ENCODE measurements at places on chromosomes 12 and 14.

- DNase-seq, result no peak
Measured at GRCh38 chr12:110641521-110641920, 27.6 kb downstream of the TCTN1 start.

DNA sequence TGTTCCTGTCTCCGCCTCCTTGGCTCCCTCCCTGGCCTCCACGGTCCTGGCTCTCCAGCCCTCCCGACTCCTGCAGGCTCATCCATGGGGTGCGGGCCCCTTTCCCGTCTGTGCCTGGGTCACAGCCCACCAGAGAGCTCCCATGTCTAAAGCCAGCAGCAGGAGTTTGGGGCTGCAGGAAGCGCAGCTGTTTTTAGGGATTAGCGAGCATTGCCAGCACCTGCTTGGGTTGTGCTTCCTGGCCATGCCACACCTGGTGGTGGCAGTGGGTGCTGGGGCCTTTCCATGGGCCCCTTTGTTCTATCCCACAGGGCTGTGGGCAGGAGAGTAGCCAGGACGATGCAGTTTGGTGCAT lies 64.7 kb downstream of the KIF26A start:
- no peak for DNase-seq

DNA sequence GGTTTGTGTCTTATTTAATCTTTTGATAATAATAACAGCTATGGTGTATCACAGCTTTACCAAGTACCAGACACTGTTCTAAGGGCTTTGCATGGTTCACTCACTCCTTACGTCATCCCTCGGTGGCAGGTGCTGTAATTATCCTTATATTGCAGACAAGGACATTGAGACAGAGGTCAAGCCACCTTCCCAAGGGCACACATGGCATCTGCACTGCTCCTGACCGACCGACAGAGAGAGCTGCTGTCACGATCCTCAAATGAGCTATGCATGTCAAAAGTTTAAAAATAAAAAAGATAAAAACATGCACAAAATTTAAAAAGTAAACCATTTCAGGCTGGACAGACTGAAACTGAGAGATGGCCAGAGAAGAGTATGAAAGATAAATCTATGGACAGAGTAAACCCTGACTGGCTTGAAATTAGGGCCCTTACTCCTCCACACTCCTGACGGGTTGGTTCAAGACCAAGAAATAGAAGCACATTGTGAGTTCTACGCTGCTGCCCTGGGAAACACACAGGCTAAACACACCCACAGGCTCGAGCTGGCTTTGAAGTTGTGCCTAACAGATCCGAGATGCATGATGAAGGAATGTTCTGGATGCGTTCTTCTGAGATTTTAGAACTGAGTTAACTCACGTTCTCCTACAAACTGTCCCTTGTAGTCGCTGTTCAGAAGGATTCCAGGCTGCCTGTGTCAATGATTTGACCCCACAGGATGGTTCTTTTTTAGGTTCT lies 268.7 kb downstream of the ZFP36L1 start:
- no peak for DNase-seq

DNA sequence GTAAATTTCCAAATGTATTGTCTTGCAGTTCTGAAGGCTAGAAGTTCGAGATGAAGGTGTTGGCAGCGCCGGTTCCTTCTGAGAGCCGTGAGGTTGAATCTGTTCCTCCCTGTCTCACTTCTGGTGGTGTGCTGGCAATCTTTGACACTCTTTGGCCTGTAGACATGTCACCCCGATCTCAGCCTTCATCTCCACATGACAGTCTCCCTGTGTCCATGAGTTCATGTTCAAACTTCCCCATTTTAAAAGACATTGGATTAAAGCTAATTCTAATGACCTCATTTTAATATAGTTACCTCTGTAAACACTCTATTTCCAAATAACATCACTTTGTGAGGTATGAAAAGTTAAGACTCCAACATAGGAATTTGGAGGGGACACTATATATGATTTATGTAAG lies 4.1 kb upstream of the RBM19 start:
- DNase-seq, result no peak

DNA sequence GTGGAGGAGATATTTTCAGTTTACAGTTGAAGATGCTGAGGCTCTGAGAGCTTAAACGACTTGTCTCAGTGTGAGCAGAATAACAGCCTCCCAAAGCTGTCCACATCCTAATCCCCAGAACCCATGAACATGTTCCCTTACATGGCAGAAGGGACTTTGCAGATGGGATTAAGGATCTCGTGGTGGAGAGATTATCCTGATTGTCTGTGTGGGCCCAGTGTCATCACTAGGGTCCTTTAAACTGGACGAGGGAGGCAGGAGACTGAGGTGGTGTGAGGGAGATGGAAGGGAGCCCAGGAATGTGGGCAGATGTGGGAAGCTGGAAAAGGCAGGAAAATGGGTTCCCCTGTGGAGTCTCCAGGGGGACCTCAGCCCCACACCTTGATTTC lies 9.6 kb upstream of the KRT80 start:
- no peak for DNase-seq

- peak; percentile 85 for DNase-seq
Measured at GRCh38 chr14:91417120-91417982, at the start of gene CCDC88C. CCDC88C (minus strand) TSS chr14:91417820; CDS start chr14:91417690, 130 bp downstream.

DNA sequence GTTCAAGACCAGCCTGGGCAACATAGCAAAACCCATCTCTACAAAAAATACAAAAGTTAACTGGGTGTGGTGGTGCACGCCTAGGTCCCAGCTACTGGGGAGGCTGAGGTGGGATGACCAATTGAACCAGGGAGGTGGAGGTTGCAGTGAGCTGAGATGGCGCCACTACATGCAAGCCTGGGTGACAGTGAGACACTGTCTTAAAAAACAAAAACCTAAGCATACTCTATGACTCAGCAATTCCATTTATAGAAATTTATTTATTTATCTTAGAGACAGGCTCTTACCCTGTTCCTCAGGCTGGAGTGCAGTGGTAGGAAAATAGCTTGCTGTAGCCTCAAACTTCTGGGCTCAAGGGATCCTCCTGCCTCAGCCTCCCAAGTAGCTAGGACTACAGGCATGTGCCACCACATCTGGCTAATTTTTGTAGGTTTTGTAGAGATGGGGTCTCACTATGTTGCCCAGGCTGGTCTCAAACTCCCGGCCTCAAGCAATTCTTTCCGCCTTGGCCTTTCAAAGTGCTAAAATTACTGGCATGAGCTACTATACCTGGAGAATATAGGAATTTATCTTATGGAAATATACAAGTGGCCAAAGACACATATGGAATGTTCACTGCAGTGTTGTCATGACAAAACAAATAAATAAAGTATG lies 43.3 kb downstream of the NCKAP5L start:
- DNase-seq, result no peak

GRCh38 chr14:101730626-101731186 lies 30.8 kb upstream of the PPP2R5C start:
- DNase-seq, result no peak

- DNase-seq, result no peak
Measured at GRCh38 chr14:102056694-102057442, 30.0 kb downstream of the HSP90AA1 start.

GRCh38 chr14:77025744-77026165 lies 2.8 kb downstream of the IRF2BPL start:
- DNase-seq, result no peak

- no peak for DNase-seq
Measured at GRCh38 chr14:21073921-21074320, 3.8 kb downstream of the ARHGEF40 start.

DNA sequence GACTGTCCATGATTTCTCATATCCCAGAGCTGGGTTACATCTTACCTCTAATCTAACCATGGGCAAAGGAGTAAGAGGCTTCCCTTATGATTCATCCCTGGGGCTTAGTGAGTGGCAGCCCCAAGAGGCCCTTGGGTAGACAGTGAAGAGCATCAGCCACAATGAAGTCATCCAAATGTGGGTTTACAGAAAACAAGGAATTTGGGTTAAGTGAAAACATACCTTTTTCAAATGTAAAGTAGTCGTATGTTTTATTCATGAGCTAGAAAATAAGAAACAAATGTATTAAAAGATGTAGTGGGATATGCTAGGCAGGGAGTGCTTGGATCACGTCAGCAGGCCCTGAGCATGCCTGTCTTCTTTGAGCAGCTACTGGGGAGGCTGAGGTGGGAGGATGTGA lies 54.0 kb upstream of the ELK3 start:
- no peak for DNase-seq

GRCh38 chr14:36767603-36768281 lies 106.1 kb downstream of the PAX9 start:
- no peak for DNase-seq

DNA sequence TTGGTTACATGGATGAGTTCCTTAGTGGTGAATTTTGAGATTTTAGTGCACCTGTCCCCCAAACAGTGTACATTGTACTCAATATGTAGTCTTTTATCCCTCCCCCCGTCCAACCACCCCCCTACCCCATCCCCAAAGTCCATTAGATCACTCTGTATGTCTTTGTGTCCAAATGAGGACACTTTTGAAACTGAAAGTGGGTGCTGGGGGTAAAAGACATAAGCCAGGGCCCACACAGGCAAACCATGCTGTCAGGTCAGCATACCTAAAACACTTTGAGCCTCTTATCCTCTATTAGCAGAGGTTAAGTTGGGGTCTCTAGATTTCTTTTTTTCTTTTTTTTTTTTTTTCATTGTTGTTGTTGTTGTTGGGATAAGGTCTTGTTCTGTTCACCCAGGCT lies 31.3 kb upstream of the KICS2 start:
- DNase-seq, result no peak

- no peak for DNase-seq
Measured at GRCh38 chr14:94043111-94043755, 17.1 kb downstream of the OTUB2 start.

DNA sequence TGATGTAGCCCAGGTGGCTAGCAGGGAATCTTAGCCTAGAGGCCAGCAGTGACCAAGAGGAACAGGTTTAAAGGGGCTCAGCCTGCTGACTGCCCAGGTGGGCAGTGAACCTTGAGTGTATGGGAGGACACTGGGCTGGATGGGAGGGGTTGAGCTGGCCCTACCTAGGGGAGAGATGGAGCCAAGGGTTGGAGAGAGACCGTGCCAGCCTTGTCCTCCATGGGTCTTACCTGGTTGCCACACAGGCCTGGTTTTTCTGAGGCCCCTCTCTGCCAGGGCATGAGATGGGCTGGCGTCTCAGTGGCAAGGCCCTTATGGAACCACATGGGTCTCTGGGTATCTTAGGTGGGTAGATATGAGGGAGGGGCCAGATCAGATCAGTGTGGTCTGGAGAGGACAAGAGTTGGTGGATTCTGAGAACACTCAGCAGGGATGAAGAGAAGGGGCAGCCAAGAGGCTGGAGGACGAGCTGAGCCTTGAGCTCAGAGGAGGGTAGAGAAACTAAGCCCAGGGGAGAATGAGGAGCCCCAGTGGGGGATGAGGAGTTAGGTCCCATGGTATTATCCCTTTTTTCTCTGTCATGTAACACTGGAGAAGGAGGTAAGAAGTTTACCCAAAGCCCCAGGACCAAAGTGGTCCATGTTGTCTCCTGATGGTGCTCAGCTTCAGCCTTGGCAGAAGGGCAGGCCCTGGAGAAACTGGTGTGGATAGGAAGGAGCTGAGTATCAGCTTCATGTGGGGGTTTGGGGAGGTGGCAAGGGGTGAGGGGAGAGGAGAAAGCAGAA lies 3.7 kb downstream of the GZMB start:
- peak; percentile 34 for DNase-seq

DNA sequence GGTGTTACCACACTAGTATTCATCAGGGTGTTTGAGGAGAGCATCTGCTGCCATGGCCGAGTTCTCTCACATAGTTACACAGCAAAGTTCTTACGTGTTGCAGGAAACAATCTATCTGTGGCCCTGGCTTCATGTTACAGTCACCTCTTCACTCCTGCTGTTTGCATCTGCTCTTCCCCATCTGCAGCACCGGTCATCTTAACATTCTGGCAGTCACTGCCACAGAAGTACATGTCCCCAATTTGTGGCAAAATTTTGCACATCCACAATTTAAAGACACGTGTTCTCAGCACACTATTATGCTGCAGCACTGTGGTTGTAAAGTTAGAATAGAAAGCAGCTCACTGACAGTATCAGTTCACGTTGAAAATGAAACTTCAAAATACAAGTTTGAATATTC lies 23.2 kb downstream of the MAPK1IP1L start:
- DNase-seq, result no peak

DNA sequence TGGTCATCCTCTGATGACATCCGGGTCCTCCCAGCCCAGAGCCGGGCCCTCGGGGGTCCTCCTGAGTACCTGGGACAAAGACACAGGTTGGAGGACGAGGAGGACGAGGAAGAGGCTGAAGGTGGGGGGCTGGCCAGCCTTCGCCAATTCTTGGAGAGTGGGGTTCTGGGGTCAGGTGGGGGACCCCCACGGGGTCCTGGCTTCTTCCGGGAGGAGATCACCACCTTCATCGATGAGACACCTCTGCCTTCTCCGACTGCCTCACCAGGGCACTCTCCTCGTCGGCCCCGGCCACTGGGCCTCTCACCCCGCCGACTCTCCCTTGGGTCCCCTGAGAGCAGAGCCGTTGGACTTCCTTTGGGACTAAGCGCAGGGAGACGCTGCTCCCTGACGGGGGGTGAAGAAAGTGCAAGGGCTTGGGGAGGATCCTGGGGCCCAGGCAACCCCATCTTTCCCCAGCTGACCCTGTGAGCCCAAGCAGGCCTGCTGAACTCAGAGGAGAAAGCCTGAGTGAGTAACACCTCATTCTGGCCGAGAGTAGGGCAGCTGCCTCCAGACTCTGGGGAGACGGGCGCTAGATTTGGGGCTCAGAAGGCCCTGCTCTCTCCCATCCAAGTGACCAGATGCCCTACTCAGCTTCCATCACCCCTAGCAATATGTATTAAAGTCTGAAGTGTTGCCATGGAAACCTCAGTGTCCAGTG lies 1.3 kb upstream of the P3H3 start:
- DNase-seq, result no peak

DNA sequence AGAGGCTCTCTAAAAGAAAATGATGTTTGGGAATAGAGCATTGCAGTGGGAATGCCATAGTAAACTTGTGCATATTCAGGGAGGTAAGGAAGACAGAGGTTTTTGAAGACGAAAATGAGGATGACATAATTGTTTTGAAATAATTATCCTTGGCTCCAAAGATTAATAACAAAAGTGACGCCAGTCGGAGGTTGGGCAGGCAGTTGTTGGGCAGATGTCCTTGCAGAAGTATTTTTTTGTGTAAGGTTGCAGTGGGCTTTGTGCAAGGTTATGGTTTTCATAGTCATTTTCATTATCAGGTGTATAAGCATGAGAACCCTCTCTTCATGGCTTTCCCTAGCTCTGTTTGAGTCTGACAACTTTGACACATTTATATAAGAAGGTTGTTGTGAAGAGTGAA lies 35.3 kb downstream of the METAP2 start:
- no peak for DNase-seq

DNA sequence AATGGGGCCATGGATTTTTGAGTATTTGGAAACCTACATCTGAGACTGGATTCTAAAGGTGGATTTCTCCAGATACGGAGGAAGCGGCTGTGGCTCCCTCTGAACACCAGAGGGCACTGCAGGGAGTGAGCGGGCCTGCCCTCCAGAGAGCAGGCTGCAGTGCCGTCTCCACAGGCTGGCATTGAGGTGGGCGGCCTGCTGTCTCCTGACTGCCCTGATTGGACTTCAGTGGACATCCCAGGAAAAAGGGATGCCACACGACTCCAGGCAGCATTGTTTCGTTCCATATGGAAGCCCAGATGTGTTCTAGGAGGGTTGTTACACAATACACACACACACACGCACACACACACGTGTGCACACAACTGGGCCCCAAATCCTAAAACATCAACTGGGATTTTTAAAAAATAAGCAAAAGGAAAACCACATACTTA lies 20.9 kb upstream of the ANO2 start:
- peak; percentile 66 for DNase-seq
